ENCODE measurements at places on chromosomes 6 and 20. TPM values are rescaled to one million over a fixed set of nuclear protein-coding genes. Genes with fewer than 3 reads are reported as not detected.

Gene COL12A1
- 42.9 TPM for total RNA-seq

Gene IPCEF1
- 4.4 TPM for total RNA-seq

Gene GRM4
- total RNA-seq = 28.3 TPM

Gene APOM
- 0.91 TPM for total RNA-seq

DNA sequence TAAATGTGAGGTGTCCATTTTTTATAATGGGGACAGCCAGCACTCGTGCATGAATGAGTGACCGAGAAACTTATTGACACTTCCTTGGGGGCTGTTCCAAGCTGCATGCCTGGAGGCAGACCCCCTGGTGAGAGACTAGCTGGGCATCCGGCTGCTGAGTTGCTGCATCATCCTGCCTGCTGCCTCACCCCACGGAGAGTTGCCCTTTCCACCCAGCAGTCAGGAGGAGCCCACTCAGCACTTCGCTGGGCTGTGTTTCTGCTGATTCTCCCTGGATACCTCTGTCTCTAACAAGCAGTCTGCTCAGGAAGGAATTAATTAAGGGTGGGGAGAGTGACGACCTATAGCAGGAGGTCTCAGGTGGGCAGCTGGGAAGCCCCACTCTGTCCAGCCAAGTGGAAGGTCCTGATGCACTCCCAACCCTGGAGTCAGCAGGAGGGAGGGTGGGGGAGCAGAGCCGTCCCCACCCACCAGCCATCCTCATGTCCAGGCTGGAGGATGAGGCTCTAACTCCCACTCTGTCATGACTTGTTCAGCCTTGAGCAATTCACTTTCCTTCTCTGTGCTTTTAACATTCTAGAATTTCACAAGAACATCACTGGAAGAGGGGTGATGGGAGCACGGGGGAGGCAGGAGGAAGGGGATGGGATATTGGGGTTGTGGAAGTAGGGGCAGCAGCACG is 177.3 kb downstream of the LRFN2 start:
- no peak for DNase-seq

DNA sequence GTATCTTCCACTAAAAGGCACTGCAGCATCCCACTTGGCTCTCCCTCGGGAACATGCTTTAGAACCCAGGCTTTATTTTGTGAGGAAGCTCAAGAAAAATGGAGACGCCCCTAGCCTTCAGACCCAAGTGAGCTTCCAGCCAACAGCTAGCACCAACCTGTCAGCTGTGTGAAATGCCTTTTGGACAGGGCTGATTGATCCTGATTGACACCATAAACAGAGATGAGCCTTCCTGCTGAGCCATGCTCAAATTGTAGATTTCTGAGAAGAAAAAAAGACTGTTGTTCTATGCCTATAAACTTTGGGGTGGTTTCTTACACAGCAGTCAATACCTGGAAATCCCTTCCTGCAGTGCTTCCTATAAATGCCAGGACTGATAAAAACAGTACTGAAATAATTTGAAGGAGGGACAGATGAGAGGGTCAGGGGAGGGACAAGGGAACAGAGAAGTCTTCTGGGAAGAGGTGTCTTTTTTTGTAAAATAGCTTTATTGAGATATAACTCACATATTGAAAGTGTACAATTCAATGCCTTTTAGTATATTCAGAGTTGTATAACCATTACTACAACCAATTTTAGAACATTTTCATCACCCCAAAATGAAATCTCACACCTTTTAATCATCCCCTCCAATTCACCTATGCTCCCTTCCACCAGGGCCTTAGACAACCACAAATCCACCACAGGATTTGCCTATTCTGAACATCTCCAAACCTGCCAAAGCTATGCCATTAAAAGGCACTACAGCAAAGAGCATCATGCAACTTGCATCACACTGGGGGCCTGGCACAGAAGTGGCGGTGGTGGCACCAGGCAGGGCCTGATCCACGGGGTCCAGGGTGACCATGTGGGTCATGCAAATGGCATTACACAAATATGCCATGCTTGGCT is 2.7 kb upstream of the STK4 start:
- DNase-seq = no peak

DNA sequence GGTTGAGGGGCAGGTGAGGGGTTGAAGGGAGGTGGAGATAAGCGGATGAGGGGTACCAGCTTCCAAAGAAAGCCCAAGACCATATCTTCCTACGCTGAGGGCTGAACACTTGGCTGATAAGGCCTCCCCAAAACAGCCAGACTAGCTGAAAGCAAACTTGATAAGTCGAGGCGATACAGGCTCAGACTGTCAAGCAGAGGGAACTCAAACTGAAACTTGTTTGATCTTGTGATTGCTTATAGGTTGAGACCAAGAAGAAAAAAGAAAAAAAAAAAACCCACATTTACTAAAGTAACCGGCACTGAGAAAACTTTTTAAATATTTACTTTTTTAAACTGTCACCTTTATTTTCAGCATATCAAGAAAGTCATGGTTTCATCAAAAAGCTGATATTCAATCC is 73.6 kb downstream of the TRERF1 start:
- no peak for DNase-seq
